Calu3 (cell line): ENCODE measurements at places on chromosomes 7 and 10. TPM values are rescaled to one million over a fixed set of nuclear protein-coding genes. Genes with fewer than 3 reads are reported as not detected.

GRCh38 chr7:24395512-24395911 lies 111.5 kb downstream of the NPY start:
- no peak overlapping the region for H3K27ac ChIP-seq
- H3K4me3 ChIP-seq = no peak overlapping the region
- no peaks in the 10 kb centered on the region for H3K4me1 ChIP-seq
- peaks cover 20% of the 10 kb centered on the region for H3K27me3 ChIP-seq
- no peaks in the 10 kb centered on the region for H3K36me3 ChIP-seq

GRCh38 chr7:139953229-139953628 lies 109.5 kb downstream of the PARP12 start:
- H3K27me3 ChIP-seq = no peaks in the 10 kb centered on the region
- no peaks in the 10 kb centered on the region for H3K36me3 ChIP-seq
- H3K4me3 ChIP-seq = no peak overlapping the region
- peaks cover 9% of the 10 kb centered on the region for H3K4me1 ChIP-seq
- no peak overlapping the region for H3K27ac ChIP-seq

Gene MOGAT3
- total RNA-seq = not detected in 2 replicates

- no peaks in the 10 kb centered on the region for H3K27me3 ChIP-seq
- no peaks in the 10 kb centered on the region for H3K4me1 ChIP-seq
- no peak overlapping the region for H3K27ac ChIP-seq
- no peak overlapping the region for H3K4me3 ChIP-seq
- peaks cover 42% of the 10 kb centered on the region for H3K36me3 ChIP-seq
Measured at GRCh38 chr7:47300472-47301104, 281.3 kb downstream of the TNS3 start.

Gene SNX13
- total RNA-seq = 69.3 and 71.9 TPM in 2 replicates

Gene WNT8B
- total RNA-seq = 0.17 TPM in 1 of 2 replicates, not detected in the other

DNA sequence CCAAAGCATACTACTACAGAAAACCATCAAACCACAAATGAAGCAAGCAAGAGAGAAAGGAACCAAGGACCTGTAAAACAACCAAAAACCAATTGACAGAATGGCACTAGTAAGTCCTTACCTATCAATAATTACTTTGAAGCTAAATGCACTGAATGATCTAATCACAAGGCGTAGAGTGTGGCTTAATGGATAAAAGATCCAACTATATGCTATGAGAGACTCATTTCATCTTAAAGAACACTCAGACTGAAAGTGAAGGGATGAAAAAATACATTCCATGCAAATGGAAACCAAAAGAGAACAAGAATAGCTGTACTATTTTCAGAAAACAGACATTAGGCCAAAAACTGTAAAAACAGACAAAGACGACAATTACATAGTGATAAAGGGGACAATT lies 70.7 kb downstream of the CRPPA start:
- H3K27ac ChIP-seq = no peak overlapping the region
- H3K4me3 ChIP-seq = no peak overlapping the region
- H3K27me3 ChIP-seq = no peaks in the 10 kb centered on the region
- DNase-seq = no peak
- peaks cover 17% of the 10 kb centered on the region for H3K36me3 ChIP-seq

DNA sequence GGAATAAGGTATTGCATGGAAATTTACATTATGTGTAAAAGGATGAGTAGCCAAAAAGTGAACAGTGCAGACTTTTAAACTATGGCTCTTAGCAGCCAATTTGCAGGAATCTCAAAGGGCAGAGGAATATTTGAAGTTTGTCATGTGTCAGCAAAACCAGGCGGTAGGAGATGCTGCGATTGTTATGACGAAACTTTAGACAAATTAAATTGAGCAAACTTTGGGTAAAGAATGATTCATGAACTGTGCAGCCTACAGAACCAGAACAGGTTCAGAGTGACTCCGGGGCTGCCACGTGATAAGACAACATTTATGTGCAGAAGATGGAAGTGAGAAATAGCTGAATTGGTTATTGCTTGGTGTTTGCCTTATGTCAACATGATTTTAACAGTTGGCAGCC lies 39.2 kb upstream of the CCDC6 start:
- no peak overlapping the region for H3K27ac ChIP-seq
- no peaks in the 10 kb centered on the region for H3K36me3 ChIP-seq
- no peak overlapping the region for H3K4me3 ChIP-seq
- no peaks in the 10 kb centered on the region for H3K27me3 ChIP-seq
- no peak for DNase-seq

- H3K27ac ChIP-seq = no peak overlapping the region
- no peaks in the 10 kb centered on the region for H3K36me3 ChIP-seq
- H3K27me3 ChIP-seq = no peaks in the 10 kb centered on the region
- H3K4me1 ChIP-seq = no peaks in the 10 kb centered on the region
- H3K4me3 ChIP-seq = no peak overlapping the region
Measured at GRCh38 chr7:155835446-155836215, 23.4 kb upstream of the SHH start.

DNA sequence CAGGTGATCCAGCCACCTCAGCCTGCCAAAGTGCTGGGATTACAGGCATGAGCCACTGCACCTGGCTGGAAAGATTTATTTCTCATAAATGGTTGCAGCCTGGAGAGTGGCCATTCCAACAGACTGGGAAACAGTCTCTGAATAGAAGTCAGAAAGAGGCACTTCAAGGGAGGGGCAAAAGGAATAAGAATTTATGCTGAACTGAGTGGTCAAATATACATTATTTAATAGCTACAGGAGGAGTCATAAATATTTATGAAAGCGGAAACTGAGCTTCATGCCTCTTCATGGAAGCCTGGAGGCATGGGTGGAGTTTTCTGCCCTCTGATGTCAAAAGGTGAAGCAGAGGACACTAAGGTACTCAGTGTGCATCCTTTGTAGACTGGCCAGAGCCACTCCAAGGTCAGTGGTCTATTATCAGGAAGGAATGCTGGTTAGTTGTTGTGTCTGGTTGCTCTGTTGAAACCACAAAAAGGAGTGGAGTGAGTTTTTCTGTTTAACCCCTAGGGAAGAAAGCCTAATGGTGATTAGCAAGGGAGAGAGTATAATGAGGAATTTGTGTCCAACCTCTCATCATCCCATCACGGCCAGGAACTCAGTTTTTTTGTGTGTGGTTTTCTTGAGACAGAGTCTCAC lies 9.3 kb upstream of the NRBF2 start:
- DNase-seq = no peak
- H3K4me3 ChIP-seq = no peak overlapping the region
- no peaks in the 10 kb centered on the region for H3K36me3 ChIP-seq
- H3K4me1 ChIP-seq = no peaks in the 10 kb centered on the region
- no peaks in the 10 kb centered on the region for H3K27me3 ChIP-seq

Gene SPDYE2B
- not detected in 2 replicates for total RNA-seq

DNA sequence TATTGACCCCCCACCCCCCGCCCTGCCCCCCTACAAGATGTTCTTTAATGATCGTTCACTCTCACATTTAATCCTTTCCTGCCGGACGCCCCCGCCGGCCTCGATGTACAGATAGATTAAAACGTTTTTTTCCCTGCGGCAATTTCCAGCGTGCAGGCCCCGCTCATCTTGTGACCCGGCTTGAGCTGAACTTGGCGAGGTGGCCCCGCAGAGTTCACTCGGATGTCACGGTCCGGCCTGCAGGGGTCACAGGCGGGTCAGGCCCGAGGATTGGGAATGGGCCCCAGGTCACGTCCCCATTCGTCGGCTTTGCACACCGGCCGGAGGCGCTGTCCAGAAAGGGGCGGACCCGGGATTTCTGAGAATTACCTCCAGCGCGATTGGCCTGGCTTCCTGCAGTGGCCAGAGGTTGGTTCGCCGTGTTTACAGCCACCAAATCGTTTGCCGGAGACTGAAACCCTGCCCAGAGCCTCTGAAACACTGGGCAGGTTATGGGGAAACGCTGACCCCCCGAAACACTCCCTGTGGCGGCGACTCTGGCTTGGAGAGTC lies 1.9 kb upstream of the CYP26A1 start:
- no peaks in the 10 kb centered on the region for H3K4me1 ChIP-seq
- H3K36me3 ChIP-seq = peaks cover 31% of the 10 kb centered on the region
- peaks cover 10% of the 10 kb centered on the region for H3K27me3 ChIP-seq
- peak; percentile 62 for DNase-seq
- H3K27ac ChIP-seq = no peak overlapping the region

Gene TUBAL3
- not detected in 2 replicates for total RNA-seq

GRCh38 chr10:119653209-119653608 lies 2.0 kb downstream of the BAG3 start:
- DNase-seq = no peak
- no peak overlapping the region for H3K27ac ChIP-seq
- peaks cover 29% of the 10 kb centered on the region for H3K4me1 ChIP-seq
- peaks cover 44% of the 10 kb centered on the region for H3K36me3 ChIP-seq

DNA sequence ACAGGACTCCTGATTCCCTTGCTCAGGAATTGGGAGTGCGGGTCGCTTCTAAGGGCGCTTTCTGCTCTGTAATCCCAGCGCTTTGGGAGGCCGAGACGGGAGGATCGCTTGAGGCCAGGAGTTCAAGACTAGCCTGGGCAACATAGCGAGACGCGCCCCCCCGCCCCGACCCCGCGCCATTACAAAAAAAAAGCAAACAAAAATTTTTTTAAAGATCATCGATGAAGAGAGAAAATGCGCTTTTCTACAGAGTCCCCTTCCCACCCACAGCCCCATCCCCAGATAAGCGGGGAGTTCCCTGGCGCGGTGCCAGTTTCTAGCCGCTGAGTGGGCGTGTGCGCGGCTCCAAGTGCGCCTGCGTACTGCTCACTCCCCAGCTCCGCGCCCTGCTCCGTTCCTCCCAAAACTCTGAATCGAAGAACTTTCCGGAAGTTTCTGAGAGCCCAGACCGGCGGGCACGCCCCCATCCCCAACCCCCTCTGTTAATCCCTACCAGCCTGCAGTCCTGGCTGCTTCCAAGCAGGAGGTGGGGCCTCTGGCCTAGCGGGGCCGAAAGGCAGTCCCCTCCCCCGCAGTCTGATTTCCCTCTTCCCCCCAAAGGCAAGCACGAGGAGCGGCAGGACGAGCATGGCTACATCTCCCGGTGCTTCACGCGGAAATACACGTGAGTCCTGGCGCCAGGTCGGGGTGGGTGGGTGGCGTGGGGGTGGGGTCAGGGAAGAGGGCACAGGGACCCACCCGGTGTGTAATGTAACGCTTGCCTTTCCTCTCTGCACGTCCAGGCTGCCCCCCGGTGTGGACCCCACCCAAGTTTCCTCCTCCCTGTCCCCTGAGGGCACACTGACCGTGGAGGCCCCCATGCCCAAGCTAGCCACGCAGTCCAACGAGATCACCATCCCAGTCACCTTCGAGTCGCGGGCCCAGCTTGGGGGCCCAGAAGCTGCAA lies 1.0 kb downstream of the HSPB1 start:
- no peaks in the 10 kb centered on the region for H3K27me3 ChIP-seq
- peaks cover 16% of the 10 kb centered on the region for H3K4me1 ChIP-seq
- peak; percentile 77 for DNase-seq
- H3K4me3 ChIP-seq = peak overlapping the region; percentile 59

DNA sequence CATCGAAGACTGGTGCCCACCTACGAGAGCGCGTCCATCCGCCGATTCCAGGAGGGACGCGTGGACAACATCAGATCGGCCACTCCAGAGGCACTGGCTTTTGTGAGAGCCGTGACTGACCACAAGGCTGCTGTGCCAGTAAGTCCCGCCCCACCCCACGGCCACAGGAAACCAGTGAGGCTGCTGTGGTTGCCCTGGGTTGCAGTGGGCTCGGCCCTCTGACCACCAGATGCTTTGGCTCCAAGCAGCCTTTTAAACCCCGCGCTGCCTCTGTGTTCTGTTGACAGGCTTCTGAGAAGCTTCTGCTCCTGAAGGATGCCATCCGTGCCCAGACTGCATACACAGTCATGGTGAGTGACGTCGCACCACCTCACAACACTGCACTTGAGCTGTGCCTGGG lies 24.4 kb upstream of the C10orf53 start:
- H3K4me3 ChIP-seq = no peak overlapping the region
- DNase-seq = no peak
- H3K36me3 ChIP-seq = no peaks in the 10 kb centered on the region
- H3K27me3 ChIP-seq = peaks cover 67% of the 10 kb centered on the region
- H3K4me1 ChIP-seq = no peaks in the 10 kb centered on the region

Gene SNX10
- total RNA-seq = 19.6 and 22.1 TPM in 2 replicates

DNA sequence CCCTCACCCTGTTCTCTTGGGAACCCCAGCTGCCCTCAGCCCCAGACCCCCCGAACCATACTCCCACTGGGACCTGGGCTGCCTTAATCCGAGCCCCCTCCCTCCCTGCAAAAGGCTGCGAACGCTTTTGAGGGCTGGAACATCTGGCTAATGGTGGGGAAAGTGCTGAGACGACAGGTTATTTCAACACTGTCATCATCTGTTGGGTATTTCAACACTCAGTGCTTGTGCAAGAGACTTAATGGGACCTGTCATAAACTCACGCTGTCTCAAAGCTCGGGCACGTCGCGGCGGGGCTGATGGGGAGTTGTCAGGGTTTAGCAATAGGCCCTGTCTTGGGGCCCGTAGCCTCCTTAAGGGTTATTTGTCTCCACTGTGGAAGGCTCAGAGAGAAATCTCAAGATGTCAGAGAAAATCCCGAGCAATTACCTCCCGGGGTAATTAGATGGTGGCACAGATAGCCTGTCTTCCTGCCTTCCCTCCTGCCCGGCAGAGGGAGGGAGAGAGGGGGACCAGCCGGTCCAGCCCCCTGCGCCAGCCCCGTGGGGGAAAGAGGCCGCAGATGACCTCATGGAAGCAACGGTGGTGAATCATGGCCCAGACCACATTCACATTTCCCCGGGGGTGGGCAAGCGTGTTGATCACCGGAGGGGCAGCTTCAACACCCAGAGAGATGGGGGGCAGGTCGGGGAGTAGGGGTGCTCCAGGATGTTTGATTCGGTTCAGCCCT lies 88.7 kb upstream of the MYL10 start:
- H3K36me3 ChIP-seq = no peaks in the 10 kb centered on the region
- H3K4me1 ChIP-seq = no peaks in the 10 kb centered on the region
- H3K27ac ChIP-seq = no peak overlapping the region
- DNase-seq = no peak

Gene BTAF1
- total RNA-seq = 29.2 and 30.7 TPM in 2 replicates

DNA sequence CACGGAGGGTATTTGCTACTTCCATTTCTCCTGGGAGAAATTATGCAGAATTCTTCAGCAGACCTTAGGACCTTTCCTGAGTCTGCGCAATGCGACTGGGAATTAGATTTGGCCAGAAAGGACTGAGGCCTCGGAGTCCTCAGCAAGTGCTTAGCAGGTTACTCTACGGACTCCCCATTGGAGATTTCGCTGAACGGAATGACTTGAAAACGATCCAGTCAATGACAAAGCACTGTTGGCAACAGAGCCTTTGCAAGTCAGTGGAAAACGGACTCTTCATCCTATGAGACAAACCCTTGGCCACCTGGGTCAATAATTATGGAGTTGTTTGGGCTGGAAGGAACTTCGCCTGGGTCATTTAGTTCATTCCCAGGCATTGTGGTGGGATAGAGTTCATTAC lies 107.4 kb downstream of the FAM204A start:
- no peaks in the 10 kb centered on the region for H3K36me3 ChIP-seq
- H3K27ac ChIP-seq = no peak overlapping the region
- peaks cover 26% of the 10 kb centered on the region for H3K27me3 ChIP-seq
- no peak for DNase-seq
- no peak overlapping the region for H3K4me3 ChIP-seq

DNA sequence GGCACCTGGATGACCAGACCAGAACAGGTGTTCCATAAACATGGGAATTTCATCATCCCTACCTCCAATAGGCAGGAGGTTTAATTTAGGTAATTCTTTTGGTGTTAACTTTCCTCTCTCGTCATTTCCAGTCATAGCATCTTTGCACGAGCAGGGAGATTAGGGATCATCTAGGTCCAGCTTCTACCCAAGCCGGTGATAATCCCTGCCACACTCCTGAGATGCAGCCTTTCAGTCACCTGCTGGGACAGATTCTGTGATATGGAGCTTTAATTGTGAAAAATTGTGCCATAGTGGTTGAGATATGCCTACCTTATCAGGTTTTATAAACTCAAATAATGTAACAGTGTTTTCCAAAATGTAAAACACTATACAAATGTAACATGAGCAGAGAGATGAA lies 191.8 kb upstream of the AOAH start:
- DNase-seq = no peak
- peaks cover 41% of the 10 kb centered on the region for H3K27me3 ChIP-seq
- no peak overlapping the region for H3K27ac ChIP-seq
- no peaks in the 10 kb centered on the region for H3K4me1 ChIP-seq

Gene POU6F2
- 0.54 and 0.64 TPM in 2 replicates for total RNA-seq

Gene NEBL
- 11.2 and 12.7 TPM in 2 replicates for total RNA-seq
